ENCODE measurements at places on chromosomes 12 and 14. TPM values are rescaled to one million over a fixed set of nuclear protein-coding genes. Genes with fewer than 3 reads are reported as not detected.
A peak's percentile ranks its signal among the peaks of the same experiment; 100 is the strongest.

The TRIM9 gene
- total RNA-seq = 31.2 TPM

The FITM1 gene
- 0.81 TPM for total RNA-seq

The GPR84 gene
- total RNA-seq = 1.8 TPM

The TMEM30B gene
- 97.8 TPM for total RNA-seq

The PAX9 gene
- not detected for total RNA-seq

The SSPN gene
- 64.4 TPM for total RNA-seq

The TAS2R9 gene
- not detected for total RNA-seq

The KITLG gene
- total RNA-seq = 30.5 TPM

GRCh38 chr14:59360923-59361794 is 104.0 kb downstream of the GPR135 start:
- DNase-seq = peak; percentile 77

DNA sequence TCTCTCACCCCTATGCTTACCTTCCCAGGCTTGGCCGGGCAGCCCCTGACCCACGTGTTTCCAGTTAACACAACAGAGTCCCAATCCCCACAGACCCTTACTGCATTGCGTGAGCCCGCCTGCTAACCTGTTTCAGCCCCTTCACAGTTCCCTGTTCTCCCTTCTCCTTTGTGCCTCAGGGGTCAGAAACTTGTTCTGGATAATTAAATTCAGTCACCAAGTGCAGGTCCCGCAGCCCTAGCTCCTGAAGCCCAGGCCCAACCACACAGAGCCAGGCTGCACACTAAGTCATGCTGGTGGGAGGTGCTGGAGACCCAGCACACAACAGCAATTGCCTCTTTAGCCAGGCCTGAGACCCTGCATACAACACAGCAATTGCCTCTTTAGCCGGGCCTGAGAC is 9.6 kb downstream of the ISM2 start:
- no peak for DNase-seq

GRCh38 chr14:69010648-69011047 is 31.5 kb upstream of the ACTN1 start:
- no peak for DNase-seq

DNA sequence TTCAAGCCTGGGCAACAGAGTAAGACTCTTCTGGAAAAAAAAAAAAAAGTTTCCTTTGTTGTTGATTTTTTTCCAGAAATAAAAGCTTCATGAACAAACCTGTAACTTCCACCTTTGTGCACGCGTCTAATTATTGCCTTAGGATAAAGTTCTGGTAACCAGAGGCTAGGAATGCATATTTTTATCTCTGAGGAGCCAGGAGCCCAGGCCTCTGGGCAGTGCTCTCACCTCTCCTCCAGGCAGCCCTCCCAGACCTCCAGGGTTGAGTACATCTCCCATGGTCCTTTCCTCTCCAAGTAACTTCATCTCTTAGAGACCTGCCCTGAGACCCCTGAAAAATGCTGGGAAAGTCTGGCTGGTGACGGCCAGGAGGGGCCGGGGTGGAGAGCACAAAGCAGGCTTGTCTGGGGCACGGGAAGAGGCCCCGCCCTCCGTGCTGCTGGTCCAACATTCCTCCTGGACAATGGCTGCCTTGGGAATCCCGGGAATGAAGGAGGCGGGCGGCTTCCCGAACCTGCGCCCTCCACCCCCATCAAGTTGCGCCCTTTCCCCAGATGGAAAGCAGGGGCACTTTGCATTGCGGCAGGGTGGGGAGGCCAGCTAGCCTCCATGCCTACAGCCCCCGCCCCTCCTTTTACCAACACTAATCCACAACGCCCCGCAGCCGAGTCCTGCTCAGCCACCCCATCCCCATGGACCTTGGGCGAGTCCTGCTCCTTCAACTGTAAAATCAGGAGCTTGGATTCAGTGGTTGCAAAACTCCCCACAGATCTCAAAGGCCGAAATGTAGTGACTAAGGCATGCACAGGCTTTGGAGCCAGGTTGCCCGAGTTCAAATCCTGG is 7.3 kb upstream of the FIGNL2 start:
- no peak for DNase-seq

GRCh38 chr14:30295980-30296379 is 263.0 kb upstream of the G2E3 start:
- DNase-seq = no peak

DNA sequence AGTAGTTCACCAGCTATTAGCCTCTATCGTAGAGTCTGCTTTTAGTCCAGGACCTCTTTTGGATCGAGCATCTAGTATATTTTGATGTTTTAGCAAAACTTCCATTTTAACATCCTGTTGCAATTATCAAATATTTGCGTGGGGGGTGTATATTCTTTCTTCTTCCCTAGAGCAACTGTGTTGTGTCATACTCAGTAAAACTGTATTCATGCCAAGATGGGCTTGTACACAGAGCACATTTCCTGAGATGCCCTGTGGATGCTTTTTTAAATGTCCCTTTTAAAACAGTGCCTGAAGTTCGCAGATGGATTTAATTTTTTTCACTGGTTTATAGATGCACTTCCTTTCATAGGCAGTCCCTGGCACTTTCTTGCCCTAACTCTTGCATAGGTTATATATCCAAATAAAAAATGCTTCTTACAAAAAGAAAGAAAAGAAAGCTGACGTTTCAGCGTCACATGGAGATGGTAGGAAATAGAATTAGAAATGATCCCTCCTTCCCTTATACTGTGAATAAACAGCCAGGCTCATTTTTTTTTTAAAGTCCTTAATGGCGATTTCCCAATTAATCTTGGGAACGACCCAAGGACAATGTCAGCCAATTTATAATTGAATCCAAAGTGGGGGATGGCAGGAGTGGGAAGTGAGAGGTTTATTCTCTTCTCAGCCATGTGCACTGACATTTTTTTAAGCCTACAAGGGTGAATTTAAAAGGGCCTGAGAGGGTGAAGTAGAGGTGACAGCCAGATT is 247.0 kb downstream of the SLC41A2 start:
- no peak for DNase-seq

- DNase-seq = no peak
Measured at GRCh38 chr14:62602712-62603111, 442.5 kb downstream of the KCNH5 start.

GRCh38 chr12:28938581-28939235 is 210.4 kb upstream of the FAR2 start:
- no peak for DNase-seq

DNA sequence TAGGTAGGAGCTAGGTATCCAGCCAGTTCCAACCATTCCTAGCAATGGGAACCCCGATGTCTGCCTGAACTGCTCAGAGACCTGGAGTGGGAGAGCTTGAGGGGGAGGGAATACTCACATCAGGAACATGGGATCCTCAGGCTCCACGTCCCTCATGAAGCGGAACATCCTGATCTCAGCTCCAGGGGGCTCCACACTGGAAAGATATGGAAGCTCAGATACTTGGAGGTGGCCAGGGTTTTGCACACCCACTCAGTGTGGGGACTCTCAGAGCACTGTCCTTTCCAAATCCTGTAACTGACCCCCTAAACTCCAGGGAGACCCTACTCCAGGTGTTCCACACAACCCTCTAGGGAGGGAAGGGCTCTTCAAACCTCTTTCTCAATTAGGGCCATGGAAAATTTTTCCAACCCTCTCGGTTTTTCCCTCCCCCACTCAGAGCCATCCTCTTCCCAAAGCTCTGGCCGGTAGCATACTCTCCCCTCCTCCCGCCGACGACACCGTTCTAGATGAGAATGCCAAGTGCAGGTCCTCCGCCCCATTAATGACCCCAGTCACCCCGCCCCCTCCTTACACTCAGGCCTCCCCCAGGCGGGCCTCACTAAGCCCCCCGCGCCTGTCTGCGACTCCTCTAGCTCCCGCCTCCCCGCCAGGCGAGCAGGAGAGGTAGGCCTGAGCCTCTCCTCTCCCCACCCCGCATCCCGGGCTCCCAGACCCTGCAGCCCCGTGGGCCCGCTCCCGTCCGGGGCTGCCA is 597 bp downstream of the MLF2 start:
- DNase-seq = peak; percentile 23

- no peak for DNase-seq
Measured at GRCh38 chr12:118035190-118036041, 18.9 kb downstream of the RFC5 start.

- no peak for DNase-seq
Measured at GRCh38 chr14:98501836-98502235, 770.2 kb downstream of the BCL11B start.

DNA sequence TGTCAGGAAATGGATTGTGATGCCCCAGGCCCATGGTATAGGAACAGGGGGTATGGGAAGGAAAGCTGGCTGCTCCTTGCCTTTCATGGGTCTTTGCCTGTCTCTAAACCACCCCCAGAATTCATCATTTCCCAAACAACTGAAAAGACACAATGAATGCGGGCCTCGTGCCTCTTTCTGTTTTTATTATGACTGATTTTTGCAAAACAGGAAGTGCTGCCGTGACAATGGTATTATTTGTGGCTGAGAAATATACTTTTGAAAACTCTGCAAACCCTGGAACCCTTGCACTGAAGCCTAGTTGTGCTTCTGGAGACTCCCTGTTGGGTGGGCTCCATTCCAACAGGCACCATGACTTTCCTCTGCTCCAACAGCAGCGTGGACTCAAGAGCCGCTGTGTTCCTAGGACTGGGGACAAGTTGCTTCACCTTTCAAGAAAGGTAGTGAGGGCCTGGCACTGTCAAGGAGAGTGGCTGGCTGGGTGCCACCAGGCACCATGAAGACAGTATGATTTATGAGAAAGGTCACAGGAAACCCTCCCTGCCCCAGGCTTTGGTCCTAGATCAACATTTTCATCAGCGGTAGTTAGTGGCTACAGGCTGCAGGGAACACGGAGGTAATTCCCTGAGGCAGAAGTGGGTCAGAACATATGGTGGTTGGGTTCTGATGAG is 4.8 kb upstream of the DGLUCY start:
- DNase-seq = no peak

- peak; percentile 42 for DNase-seq
Measured at GRCh38 chr14:102510616-102511520, 1.3 kb upstream of the ANKRD9 start.

- DNase-seq = no peak
Measured at GRCh38 chr14:42715316-42715715, 1108.6 kb downstream of the LRFN5 start.

DNA sequence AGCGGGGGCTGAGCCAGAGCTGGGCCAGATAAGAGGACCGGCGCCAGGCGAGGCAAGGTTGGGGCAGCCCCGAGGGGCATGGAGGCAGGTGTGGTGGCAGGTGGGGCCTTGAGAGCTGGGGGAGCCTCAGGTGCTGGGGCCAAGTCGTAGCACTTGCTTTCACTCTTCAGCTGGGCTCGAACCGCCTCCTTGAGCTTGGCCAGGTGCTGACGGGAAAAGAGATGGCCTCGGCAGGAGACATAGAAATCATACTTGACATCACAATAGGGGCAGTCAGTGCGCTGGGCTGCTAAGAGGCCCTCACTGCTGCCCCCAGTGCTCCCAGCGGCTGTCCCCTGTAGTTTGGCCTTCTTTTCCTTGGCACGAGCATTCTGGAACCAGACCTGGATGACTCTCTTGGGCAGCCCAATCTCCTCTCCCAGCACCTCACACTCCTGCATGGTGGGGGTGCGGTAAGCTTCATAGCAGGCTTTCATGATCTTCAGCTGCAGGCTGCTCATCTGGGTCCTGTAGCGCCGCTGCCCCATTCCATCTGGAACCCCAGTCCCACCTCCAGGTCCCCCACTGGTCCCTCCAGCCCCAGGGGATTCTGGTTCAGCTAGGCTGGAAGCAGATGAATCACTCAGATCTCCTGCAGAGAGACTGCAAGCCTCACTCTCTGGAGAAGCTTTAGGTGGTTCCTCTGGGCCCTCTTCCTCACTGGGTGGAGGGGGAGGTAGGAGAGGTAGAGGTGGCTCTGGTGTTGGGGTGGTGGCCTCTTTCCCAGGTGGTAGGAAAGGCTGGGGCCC is 28.1 kb downstream of the ZFHX2 start:
- DNase-seq = no peak

GRCh38 chr12:131232036-131232435 is 278.3 kb downstream of the ADGRD1 start:
- DNase-seq = no peak

DNA sequence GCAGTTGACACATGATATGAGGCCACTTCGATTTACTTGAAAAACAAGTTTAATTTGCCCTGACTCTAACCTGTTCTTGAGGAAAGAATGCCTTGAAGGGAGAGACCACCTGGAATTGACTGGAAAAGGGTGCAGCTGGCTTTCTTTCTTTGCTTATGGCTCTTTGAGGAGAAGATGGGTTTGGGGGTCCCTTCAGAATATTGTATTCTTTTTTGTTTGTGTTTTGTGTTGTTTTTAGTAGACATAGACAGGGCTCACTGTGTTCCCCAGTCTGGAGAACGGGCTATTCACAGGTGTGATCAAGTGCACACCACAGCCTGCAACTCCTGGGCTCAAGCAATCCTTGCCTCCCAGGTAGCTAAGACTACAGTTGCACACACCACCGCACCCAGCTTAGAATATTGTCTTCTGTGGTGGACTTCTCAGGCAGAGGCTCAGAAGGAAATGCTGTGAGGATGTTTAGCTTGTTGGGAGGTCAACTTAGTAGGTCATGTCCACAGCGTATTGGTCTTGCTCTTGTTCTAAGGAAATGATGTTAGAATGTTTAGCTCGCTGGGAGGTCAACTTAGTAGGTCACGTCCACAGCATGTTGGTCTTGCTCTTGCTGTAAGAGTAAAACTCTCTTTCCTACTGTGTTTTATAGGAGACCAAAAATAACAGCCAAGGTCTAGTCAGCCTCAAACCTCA is 1.5 kb upstream of the NRL start:
- DNase-seq = no peak

- no peak for DNase-seq
Measured at GRCh38 chr14:75144944-75145343, 18.1 kb upstream of the NEK9 start.

DNA sequence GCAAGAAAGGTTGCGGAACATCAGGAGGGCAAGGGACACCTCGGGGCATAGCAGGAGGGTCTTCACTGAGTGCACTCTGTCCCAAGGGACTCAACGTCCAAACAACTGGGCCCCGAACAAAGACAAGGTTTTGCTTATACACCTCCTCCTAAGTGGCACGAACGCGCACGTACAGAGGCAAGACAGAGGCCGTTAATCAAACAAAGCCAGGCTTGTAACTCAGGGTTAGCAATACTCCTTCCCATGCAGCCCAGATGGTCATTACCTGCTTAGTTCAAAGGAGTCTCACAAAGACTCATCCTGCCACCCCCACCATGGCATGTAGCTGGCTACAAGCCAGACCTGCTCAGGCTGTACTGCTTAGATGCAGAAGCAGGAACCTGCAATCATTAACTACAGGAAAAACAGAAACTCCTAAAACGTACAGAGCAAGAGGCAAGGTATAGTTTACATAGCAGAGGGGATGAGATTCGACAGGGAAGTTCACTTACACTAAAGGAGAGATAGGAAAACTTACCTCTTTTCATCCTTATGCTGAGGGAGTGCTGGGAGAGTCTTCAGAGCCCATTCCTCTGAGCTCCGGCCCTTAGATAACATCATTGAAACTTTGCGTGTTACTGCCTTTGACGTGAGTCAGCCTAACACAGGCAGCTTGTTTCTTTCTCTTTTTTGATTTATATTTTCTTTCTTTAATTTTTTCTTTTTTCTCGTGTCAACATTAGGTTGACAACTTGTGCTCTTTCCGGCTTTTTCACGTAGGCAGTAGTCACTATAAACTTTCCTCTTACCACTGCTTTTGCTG is 1319.1 kb downstream of the TMEM121 start:
- DNase-seq = peak; percentile 90

DNA sequence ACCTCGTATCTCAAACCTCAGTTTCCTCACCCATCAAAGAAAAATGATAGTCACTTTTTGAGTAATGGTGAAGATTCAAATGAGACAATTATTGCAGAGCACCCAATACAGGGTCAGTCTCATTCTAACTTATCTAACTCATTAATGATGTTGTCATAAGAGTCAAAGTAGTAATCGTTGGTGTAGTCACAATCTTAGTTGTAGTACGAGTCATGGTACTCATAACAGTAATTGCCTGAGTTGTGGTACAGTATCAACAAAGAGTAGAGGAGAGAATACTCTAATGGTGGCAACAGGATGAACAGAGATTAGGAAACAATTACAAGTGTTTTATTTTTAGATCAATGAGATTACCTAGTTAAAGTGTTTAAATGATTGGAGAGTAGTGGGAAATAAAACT is 93.6 kb upstream of the TMTC2 start:
- no peak for DNase-seq
